Activated T-cell treated with anti-CD3 and anti-CD28 coated beads, Interleukin-2, amount 50 U/mL, for 1 hour (primary cell): ENCODE measurements at places on chromosomes 5 and 9.

DNA sequence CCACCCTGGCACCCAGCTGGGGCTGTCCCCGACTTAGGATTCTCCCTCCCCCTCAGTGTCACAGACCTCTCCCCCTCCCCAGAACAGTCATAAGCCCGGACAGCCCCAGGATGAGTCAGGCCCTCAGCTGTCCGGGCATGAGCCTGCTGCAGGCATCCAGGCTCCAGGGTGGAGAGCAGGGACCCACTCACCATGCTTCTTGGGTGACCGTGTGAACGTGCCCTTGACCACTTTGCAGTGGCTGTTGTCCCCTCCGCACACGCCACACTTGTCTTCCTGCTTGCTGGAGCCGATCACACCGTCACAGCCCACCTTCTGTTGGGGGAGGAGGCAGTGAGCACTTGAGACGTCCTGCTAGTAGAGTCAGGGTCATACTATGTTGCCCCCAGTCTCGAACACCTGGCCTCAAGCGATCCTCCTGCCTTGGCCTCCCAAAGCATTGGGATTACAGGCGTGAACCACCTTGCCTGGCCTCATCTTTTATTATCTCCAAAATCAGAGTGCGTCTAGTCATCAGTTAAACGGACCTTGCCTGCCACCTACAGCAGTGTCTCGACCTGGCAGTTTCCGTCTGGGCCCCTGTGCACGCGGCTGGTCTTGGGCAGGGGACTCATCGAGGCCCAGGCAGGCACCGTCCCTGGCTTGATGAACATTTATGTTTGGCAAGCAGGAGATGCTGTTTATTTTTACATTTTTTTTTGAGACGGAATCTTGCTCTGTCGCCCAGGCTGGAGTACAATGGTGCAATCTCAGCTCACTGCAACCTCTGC lies 72.6 kb downstream of the ZNF354C start:
- no peak for DNase-seq

DNA sequence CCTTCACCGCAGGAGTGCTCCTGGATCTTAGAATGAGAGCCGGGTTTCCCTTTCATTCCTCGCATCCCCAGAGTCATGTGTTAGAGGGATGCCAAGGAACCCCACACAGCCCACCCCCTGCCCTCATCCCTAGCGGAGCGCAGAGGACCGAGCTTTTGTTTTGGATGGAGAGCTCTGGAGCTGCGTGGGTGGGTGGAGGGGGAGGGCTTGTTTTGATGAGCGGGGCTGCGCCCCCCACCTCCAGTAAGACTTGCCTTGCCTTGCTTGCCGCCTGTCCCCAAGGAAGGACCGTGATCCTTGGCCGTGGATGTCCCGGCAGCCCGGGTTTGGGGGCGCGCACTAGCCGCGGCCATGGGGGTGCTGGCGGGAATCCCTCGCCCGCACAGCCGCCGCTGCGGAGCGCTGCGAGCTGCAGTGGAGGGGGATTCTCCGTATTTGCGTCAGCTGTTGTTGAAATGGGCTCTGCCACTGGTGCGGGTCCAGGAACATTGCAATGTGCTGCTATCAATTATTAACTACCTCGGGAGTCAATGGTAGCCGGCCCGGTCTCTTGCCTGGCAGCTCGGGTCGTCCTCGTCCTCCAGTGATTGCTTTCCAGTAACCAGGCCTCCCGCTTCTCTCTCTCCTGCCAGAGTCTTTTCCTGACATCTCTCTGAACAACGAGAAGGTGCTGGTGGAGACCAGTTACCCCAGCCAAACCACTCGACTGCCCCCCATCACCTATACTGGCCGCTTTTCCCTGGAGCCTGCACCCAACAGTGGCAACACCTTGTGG lies 1.0 kb downstream of the EGR1 start:
- peak; percentile 67 for DNase-seq

GRCh38 chr5:139708877-139709581 lies 60.9 kb downstream of the CXXC5 start:
- no peak for DNase-seq

GRCh38 chr5:173832386-173832785 lies 55.8 kb upstream of the CPEB4 start:
- DNase-seq: no peak

GRCh38 chr9:19146441-19147024 lies 19.2 kb upstream of the PLIN2 start:
- no peak for DNase-seq
